ENCODE measurements at places on chromosomes 1 and 21. TPM values are rescaled to one million over a fixed set of nuclear protein-coding genes. Genes with fewer than 3 reads are reported as not detected.

DNA sequence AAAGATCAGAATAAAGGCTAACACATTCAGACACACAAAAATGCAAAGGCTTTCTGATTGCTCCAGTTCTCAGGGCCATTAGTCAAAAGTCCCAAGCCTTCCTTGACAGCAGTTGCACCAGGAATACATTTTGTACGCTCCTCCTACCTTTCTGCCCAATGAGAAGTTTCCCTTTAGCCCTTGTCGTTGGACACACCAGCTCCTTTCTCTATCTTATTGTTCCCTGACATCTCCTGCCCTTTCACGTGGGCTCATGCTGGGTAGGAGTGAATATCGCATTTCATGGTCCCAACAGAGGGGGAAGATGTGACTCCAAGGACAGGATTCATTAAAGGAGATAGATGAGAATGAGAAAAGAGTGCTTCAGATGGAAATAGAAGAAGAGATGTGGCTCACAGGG is 33.5 kb upstream of the IFI16 start:
- DNase-seq: no peak

DNA sequence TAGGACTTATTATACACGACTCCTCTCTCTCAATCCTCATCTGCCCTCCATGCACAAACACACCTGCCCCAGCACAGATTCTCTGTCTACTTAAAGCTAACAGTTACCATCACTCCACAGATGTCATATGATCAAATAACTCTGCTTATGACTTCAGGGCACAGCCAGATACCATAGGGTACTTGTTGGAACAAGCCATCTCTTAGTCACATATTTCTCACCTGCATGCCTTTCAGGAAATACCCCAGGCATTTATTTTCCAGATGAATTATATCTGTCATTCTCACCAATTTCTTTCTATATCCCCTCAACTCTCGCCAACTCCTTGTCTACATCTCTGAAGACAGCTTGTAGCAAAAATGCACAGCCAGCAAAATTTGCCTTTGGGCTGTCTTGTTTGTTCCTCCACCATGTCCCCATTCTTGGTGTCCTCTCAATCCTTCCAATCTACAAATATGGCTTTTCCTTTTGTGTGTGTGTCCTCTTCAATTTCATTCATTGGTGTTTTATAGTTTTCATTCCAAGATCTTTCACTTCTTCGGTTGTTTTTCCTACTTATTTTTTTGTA is 353.9 kb upstream of the CAMK1G start:
- peak; percentile 64 for DNase-seq

The PLEKHN1 gene
- 0.88 TPM for total RNA-seq

- DNase-seq: peak; percentile 89
Measured at GRCh38 chr1:109783436-109783835, 19.7 kb upstream of the EPS8L3 start.

The SH2D1B gene
- total RNA-seq: not detected

The XCL1 gene
- total RNA-seq: not detected

The CELA2A gene
- total RNA-seq: not detected

- DNase-seq: peak; percentile 95
Measured at GRCh38 chr1:150971583-150972416, 2.8 kb downstream of the CERS2 start.

- peak; percentile 37 for DNase-seq
Measured at GRCh38 chr1:35377555-35377954, 109.0 kb downstream of the ZMYM4 start.

DNA sequence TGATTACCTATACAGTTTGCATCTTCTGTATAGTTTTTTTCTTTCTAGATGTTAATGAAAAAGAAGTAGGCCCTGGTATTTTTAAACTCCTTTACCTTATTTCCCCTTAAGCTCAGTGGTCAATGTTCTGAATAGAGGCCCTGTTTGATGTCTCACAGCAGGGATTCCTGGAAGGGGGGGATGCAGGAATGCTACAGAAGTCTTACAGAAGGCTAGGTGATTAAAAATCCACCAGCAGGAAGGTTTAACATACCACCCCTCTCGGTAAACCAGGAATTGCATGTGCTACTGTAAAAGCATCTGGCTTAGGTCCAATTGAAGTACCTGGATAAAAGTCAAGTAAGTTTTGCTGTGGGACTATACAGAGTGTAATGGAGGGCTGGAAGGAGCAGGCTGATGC is 78.3 kb downstream of the NOS1AP start:
- no peak for DNase-seq

Data from osteoblast (primary cell).